ENCODE measurements at places on chromosomes 12 and 14.

- no peak for DNase-seq
Measured at GRCh38 chr14:73467800-73468199, 9.5 kb upstream of the NUMB start.

DNA sequence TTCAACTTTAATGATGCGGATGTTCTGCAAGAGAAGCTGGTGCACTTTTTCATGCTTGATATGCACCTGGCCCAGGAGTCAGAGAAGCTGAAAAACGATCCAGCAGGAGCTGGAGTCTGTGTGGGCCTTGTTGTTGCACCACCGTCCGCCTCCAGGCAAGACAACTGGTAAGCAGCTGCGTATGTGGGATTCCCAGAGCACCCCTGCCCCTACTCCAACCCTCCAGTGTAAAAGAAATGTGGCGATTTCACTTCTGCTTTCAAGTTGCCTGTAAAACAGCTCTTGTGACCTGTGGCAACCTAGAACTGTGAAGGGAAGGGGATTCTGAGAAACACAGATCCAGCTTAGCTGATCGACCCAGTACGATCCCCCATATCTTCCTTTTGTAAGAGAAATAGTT lies 154.1 kb upstream of the PELI2 start:
- DNase-seq: peak; percentile 28

DNA sequence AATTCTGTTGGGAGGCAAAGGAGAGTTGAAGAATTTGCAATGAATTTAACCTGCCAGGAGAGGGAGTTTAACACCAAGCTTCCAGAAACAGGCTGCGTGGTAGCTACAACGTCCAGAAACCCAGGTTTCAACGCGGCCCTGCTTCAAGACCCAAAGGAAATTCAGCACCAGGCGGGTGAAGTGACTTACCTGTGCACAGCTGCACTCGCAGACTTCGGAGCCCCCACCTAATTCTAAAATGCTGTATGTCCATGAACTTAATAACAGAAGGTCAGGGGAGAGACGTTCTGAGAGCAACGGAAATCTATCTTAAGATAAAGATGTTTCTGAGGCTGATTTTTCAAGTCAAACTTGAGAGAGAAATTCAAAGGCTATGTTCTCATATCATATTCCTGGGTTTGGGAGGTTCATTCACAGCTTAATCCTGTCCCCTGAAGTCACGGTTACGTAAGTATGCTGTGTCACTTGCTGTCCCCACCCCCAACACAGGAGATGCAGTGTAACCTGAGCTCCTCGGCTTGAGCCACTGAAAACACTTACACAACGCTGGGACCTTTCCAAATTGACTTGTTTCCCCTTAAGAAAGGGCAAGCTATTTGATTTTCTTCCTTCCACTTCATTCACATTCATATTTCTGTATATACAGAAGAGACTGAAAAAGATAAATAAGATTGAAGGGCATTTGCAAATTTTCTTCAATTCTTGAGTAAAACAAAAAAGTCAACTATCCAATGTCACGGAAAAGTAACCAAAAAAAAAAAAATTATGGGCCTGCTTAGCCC lies 22.7 kb downstream of the CLIP1 start:
- peak; percentile 53 for DNase-seq

- no peak for DNase-seq
Measured at GRCh38 chr12:65155784-65156183, 13.6 kb upstream of the LEMD3 start.

GRCh38 chr12:32158525-32158924 lies 51.9 kb downstream of the BICD1 start:
- DNase-seq: no peak

- no peak for DNase-seq
Measured at GRCh38 chr12:113222730-113223531, 1.7 kb downstream of the TPCN1 start.

GRCh38 chr12:122004633-122005071 lies 17.0 kb upstream of the BCL7A start:
- DNase-seq: no peak

DNA sequence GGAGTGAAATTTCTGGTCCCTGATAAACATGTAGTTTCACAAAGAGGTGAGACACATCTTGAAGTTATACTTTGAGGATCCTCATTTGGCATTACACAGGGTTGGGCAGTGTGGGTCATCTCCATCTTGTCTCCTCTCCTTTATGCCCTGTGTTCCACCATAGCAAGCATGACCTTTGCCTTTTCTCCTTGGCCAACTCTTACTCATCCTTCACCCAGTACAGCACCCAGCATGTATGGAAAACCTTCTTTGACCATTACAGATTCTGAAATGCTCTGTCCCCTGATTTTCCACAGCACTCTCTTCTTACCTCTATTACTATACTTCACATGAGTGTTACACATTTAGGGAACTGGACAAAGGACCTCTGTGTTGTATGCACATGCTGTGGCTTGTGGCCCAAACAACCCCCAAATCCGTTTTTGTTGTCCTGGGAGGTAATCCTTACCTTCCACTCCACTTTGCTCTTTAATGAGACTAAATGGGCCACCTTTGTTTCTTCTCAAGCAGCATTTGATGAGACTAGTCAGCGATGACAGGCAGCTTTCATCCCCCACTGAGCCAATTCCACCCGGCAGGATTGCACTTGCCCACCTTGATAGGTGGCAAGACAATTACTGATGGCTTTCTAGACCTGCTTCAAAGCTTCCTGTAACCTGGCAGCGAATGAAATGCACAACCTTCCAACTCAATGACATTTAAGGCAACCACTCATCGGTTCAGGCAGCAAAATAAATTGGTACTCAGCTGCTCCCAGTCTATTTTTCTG lies 163.5 kb downstream of the MON2 start:
- DNase-seq: no peak

DNA sequence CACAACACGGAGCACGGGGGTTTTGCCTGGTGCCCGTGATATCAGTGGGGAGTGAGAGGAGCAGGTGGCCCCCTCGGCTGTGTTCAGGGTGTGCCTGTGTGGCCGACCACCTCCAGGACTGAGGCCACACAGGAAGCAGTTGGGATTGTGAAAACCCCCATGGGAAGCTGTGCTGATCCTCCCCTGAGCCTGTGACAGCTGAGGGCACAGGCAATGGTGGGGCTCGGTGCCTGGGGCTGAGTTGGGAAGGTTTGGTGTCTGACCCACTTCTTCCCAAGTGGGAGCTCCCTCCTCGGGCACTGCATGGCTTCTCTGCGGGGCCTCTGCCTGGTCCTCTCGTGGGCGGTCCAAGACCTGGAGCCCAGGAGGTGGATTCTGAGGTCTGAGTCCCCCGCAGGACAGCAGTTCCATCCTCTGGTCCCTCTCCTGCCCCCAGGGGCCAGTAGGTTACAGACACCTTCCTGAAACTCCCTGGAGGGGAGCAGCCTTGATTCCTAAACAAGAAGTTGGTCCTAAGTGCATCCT lies 17.9 kb downstream of the PACS2 start:
- no peak for DNase-seq

- DNase-seq: no peak
Measured at GRCh38 chr14:105646175-105646574, 119.8 kb downstream of the TMEM121 start.

- DNase-seq: peak; percentile 96
Measured at GRCh38 chr14:105090493-105091053, 25.3 kb upstream of the GPR132 start.

- no peak for DNase-seq
Measured at GRCh38 chr12:131796754-131797587, 31.2 kb upstream of the MMP17 start.

DNA sequence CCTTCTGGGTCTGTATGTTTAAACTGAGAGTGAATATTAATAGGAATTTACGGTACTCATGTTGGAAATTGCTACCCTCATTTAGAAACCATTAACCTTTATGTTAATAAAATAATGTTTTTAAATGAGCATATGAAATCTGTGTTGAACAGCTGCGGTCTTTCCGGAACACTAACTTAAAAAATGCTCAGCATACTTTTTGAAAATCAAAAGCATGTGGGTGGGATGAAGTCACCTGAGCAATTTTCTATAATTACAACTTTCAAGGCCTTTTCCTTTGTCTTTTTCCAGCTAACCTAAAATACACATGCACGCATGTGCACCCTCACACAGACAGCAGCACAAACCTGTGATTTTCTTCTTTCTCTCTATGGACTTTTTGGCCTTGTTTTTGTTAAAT lies 39.8 kb downstream of the BORCS5 start:
- DNase-seq: no peak

- no peak for DNase-seq
Measured at GRCh38 chr12:49893753-49894750, 9.6 kb downstream of the FAIM2 start.

DNA sequence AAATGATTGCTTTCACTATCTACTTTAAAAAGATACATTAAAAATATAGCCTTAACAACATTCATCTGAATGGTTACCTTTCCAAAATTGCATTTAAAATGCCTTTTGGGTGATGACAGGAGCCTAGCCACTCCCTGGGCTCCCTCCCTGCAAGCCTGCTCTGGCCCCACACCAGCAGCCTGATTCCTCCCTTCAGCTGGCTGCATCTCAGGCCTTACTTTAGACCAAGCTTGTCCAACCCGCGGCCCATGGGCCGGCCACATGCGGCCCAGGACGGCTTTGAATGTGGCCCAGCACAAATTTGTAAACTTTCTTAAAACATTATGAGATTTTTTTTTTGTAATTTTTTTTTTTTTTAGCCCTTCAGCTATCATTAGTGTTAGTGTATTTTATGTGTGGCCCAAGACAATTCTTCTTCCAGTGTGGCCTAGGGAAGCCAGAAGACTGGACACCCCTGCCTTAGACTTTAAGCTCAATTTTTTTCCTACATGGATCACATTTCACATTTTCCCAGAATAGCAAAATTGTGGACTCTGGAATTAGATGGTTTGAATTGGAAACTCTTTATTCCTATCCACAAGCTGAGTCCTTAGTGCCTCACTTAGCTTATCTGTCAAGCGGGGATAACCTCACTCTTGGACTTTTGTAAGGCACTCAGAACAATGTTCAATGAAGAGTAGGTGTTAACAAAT lies 124.4 kb downstream of the MYRFL start:
- DNase-seq: no peak

GRCh38 chr12:110335481-110336045 lies 54.5 kb downstream of the ATP2A2 start:
- DNase-seq: no peak

- no peak for DNase-seq
Measured at GRCh38 chr12:76307083-76307482, 41.1 kb downstream of the BBS10 start.

- DNase-seq: no peak
Measured at GRCh38 chr12:68374307-68374982, 42.3 kb upstream of the MDM1 start.

DNA sequence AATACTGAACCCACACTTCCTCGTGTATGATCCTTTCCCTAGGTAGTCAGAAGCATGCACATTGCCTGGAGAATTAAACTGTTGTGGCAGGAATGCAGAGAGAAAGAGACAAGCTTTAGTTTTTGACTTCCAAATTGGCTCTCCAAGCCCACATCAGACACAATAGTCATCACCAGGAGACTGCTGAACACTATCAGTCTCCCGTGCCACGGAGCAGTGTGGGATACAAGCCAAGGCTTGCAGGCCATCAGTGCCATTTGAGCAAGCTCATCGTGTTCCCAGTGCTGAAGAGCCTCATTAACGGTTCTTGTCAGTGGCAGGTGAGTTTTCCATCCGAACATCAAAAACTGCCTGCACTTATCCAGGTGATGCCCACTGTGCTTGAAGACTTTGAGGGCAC lies 410.8 kb downstream of the NAV3 start:
- no peak for DNase-seq

- DNase-seq: no peak
Measured at GRCh38 chr12:48184549-48184922, 1.1 kb downstream of the CCDC184 start.

DNA sequence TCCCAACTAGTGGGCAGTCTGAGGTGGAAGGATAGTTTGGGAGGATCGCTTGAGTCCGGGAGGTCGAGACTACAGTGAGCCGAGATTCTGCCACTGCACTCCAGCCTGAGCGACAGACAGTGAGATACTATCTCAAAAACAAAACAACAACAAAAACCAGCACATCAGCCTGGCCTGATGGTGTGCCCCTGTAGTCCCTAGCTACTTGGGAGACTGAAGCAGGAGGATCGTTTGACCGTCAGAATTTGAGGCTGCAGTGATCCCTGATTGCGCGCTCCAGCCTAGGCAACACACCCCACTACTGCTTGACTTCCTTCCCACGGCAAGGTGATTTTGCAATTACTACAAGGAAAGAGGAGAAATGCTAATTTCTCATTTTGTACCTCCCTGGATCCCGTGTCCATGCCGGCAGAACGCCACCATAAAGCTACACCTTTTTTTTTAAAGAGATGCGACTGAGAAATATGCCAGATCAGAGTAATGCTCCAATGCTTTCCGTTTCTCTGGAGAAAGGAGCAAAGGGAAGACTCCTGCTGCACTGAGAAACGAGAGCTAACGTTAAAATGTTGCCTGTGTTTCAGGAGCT lies 672 bp upstream of the SCFD1 start:
- DNase-seq: no peak

DNA sequence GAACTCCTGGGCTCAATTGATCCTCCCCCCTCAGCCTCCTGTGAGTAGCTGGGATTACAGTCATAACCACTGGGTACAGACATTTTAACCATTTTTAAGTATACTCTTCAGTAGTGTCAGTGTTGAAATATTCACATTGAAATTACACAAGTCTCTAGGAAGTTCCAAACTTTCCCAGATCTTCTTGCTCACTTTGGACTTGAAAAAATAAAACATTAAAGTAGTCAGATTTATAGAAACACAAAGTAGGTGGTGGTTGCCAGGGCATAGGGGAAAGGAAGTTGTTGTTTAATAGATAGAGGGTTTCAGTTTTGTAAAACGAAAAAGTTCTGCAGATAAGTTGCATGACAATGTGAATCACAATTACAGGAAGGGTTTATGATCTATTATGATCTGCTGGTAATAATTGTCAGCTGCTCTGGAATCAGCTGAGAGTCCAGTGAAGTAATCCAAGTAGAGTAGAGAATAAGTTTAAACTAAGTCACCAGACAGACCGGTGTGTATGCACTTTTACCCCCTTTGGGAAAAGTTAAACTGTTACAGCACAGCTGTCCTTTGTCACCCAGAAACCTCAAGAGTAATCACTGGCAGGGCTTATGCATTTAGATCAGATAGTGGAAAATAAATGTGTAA lies 27.4 kb downstream of the PCNX1 start:
- no peak for DNase-seq

DNA sequence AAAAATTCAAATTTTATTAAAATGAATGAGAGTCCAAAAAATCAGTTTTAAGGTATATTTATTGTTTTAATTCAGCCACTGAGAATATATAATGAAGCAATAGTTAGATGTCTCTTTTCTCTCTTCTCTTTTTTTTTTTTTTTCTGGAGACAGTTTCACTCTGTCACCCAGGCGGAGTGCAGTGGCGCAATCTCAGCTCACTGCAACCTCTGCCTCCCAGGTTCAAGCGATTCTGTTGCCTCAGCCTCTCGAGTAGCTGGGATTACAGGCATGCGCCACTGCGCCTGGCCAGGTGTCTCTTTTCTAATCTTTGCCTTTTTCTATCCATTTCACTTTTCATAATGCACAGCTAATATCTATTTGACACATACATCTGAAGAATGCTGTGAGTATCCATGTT lies 307.1 kb upstream of the RGS6 start:
- no peak for DNase-seq

Measured in glutamatergic neuron (in vitro differentiated cells).